ENCODE measurements at places on chromosomes 12 and 14.
A peak's percentile ranks its signal among the peaks of the same experiment; 100 is the strongest.

DNA sequence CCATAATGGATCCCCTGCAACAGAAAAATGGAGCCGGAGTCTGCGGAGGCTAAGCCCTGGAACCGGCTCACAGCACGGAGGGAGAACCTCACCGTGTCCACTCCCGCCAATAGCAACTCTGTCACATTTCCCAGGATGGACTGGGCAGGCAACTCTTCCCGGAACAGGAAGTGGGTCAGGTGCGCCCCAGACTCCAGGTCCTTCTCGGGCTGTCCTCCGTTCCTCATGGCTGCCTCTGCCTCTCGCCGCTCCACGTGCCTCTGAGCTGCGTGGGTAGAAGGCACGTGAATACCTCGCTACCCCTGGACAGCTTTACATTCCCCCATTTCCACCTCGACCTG is 2.2 kb downstream of the CYP27B1 start:
- no peak for DNase-seq

GRCh38 chr14:43022094-43022800 is 1415.6 kb downstream of the LRFN5 start:
- no peak for DNase-seq

GRCh38 chr14:95314609-95315008 is 5.1 kb downstream of the CLMN start:
- DNase-seq = no peak

GRCh38 chr14:55965851-55966250 is 152.4 kb upstream of the PELI2 start:
- no peak for DNase-seq

DNA sequence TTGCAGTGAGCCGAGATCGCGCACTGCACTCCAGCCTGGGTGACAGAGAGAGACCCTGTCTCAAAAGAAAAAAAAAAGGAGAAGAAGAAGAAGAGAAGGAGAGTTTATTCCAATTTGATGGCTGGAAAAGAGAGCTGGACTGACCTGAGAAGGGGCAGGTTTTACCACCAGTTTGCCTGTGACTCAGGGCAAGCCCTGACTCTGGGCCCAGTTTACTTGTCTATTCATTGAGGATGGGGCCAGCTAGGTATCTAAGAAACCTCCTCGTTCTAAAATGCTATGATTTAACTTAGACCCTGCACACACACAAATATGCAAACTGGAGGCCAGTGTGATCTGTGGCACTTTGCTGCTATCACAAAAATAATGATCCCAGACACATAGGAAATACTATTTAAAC is 155.0 kb downstream of the FOXN3 start:
- DNase-seq = no peak

DNA sequence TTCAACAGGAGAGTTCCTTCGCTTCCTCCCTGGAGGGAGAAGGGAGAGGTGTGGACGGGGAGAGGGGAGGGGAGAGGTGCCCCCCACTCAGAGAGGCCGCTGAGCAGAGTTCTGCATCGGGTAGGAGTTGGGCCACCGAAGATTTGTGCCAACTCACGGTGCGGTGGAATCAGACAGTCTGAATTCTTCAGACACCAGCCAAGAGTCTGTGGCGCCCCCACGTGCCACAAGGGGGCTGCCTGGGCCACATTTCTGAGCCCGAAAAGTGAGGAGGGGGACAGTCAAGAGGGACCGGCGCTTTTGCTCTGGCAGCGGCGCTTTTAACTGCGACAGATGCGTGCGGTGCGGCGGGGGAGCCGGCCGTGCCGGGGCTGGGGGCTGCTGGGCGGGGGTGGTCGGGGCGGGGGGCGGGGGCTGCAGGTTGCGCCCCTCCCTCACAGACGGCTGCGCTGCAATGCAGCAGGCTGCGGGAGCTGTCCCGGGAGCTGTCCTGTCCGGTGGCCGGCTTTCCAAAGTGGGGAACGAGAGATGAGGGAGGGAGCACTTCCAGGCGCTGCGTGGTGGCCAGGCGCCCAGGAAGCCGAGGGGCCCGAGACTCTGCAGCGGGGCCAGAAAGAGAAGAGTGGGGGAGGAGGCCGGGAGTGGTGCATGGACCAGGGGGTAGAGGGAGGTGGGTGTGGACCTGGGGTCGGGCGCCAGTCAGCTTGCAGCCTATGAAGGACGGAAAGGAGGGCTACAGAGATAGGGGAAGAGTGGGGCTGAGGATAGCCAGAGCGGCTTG is 975 bp upstream of the RTL1 start:
- peak; percentile 52 for DNase-seq

GRCh38 chr12:124495194-124495983 is 72.0 kb downstream of the NCOR2 start:
- DNase-seq = no peak

- no peak for DNase-seq
Measured at GRCh38 chr14:31239741-31240140, 32.1 kb upstream of the HECTD1 start.

DNA sequence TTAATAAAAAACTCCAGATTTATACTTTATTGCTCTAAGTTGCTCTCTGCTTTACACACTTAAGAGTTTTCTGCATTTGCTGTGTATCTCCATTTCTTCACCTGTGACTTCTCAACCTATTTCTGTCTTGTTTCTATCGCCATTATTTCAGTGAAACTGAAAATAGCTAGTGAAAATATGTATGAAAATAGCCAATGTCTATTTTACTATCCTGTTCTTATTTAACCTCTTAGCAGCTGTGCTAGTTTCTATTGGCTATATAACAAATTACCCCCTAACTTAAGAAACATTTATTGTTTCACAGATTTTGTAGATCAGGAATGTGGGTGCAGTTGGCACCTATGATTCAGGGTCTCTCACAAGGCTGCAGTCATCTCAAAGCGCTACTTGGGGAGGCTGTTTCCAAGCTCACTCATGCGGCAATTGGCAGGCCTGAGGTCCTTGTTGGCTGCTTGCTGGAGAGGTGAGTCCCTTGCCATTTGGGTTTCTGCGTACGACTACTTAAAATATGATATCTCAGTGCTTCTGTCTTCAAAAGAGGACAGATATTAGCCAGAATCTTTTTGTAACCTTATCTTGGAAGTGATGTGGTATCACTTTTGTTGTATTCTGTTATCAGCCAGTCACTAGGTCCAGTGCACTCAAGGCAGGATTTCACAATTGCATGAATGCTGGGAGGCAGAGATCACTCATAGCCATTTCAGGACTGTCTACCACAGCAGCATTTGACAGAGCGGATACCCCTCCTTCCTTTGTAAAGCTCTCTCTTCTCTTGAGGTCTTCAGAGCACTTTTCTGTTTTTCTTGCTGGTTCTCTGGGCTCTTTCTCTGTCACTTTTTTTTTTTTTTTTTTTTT is 7.2 kb downstream of the ERC1 start:
- no peak for DNase-seq

DNA sequence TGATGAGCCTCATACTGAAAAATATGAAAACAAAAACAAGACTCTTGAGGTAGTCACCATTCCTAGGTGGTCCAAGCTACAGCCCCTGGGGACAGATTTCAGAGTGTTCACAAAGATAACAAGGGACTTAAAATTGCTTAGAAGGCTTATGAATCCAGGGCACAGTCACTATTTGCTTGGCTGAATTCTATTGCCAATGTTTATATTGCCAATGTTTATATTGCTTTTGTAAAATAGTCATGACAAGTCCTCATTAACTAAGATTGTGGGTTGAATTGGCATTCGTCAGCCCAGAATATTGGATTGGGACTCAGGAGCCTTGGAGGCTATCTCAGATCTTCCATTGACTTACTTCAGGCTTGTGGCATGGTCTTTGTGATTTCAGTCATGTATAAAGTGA is 6.4 kb downstream of the TMEM117 start:
- DNase-seq = no peak

GRCh38 chr12:100991102-100991501 is 196.5 kb downstream of the ANO4 start:
- no peak for DNase-seq

GRCh38 chr12:53700567-53700966 is 24.7 kb upstream of the ATP5MC2 start:
- no peak for DNase-seq

GRCh38 chr12:6724409-6724797 is 557 bp downstream of the COPS7A start:
- DNase-seq = peak; percentile 72

DNA sequence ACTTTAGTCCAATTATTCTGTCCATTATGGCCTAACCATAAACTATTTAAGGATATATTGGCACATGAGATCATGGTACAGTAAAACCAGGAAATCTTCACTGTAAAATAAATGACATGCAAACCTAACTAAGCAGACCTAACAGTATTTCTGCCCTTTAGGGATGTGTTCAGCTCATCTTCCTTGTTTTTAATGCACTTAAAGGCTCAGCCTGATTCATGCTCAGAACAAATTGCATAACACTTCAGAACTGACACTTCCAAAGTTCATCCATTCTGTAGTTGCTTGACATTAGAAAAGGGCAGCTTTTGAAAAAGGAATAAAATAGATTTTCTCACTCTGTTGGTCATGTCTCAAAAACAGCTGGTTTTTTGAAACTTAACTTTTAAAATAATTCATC is 708.5 kb downstream of the C12orf50 start:
- DNase-seq = no peak

DNA sequence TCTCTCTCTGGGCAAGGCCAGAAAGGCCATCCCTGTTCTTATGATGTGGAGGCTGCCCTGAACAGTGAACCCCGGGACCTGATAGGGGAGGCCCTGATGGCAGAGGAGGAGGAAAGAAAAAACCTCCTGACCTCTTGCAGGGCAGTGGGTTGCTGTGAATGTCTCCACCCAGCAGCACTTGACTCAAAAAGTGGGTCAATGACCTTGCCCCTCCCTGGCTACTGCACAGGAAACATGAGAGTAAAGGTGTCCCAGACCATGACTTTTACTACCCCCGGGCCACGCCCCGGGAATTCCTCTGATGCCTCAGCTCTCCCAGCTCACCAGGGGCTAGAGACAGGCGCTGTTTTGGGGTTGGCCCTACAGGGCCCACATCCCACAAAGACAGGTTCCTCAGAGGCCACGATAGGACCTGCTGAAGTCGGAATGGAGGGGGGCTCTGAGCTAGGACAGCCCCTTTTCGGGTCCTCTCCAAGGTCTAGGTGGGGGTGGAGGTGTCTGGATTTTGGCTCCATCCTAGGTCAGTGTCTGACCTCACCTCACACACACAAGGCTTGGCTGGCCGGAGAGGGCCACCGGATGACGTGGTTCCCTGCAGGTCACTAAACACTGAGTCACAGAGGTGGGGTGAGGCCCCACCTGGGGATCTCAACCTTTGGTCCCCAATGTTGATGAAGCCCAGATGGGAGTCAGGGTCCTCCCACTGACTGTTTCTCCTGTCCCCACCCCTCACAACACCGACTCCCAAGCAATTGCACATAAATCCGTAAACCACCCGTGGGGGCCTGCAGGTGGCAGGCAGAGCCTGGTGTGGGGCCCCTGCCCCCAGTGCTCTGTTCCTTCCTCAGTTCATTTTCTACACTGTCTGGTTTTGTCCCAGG is 1.6 kb downstream of the RHOF start:
- DNase-seq = no peak

DNA sequence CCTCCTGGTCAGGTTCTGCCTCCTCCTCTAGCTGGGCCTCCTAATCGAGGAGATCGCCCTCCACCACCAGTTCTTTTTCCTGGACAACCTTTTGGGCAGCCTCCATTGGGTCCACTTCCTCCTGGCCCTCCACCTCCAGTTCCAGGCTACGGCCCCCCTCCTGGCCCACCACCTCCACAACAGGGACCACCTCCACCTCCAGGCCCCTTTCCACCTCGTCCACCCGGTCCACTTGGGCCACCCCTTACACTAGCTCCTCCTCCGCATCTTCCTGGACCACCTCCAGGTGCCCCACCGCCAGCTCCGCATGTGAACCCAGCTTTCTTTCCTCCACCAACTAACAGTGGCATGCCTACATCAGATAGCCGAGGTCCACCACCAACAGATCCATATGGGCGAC is 19.3 kb downstream of the CPSF6 start:
- peak; percentile 61 for DNase-seq

- no peak for DNase-seq
Measured at GRCh38 chr12:47311010-47311409, 231.3 kb upstream of the AMIGO2 start.

GRCh38 chr12:93901739-93902138 is 224.6 kb downstream of the CRADD start:
- DNase-seq = no peak

DNA sequence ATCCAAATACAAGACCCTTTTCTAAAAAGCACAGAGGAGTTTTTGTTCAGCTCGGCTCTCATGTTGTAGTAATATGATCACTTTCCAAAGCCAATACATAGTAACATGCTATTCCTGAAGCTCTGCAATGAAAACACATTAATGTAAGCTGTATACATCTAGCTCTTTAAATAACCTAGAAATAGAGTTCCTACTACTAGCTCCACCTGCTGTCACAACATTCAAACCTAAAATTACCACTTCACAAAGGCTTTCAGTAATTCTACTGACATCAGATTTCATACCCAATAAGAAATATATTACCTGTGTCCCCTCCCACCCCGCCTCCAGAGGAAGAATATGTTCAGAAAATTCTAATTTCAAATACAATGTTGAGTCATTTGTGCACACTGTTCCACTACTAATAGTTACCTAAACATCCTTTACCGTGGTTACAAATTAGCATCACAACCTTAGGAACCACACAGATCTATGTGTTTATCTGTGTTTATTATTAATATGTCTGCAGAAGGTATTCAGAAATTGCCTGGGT is 17.8 kb downstream of the EFCAB11 start:
- no peak for DNase-seq

DNA sequence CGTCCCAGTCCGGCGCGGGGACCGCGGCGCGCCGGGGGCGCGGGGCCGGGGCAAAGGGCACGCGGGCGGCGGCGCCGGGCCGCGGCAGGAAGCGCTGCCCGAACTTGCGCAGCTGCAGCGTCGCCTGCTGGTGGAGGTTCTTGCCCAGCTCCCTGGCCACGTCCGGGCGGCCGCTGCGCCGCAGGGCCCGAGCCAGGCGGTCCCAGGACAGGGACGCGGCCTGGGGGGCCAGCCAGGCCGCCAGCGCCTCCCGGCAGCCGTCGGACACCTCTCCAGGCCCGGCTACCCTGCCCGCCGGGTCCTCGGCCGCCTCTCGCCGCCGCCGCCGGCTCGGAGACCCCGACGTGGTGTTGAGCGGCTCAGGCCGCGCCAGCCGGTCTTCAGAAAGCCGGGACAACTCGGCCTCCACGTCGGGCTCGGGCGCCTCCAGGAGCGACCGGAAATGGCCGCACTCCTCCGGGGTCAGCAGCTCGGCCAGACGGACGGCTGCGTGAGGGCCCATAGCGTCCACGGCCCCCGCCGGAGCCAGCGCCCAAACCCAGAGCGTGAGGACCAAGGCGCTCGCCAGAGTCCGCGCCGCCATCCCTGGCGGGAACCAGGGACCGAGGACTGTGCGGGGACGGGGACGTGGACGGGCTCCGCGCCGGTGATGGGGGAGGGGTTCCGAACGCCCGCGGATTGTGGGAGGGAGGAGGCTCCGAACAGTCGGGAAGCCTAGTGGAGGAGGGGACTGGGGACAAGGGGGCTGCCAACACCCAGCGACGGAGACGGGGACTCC is 34.0 kb downstream of the FIGNL2 start:
- peak; percentile 79 for DNase-seq

- DNase-seq = no peak
Measured at GRCh38 chr12:132169376-132169775, 25.1 kb downstream of the NOC4L start.

- no peak for DNase-seq
Measured at GRCh38 chr12:67662910-67663538, 14.5 kb downstream of the DYRK2 start.
